ENCODE measurements at places on chromosomes 7 and 10.

DNA sequence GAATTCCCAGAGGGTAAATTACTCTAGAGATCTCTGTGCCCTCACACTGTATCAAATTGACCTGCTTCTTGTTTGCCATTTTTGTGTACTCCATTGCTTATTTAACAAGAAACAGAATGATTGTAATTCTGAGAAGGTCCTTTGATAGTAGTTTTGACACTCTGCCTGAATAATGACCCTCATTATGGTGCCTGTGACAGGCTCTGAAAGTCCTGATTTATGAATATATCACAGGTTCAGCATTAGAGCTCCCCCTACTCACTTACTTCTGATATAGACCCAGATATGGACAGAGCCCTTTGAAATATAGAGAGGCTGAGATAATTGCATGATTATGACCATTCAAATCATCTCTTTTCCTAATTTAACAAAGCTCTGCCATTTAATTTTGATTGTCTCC is 465.2 kb downstream of the MDFIC start:
- no peak for DNase-seq

- DNase-seq = no peak
Observed at GRCh38 chr10:121696854-121697253, 98.6 kb upstream of the FGFR2 start.

- DNase-seq = no peak
Observed at GRCh38 chr7:24341691-24342413, 57.9 kb downstream of the NPY start.

GRCh38 chr7:127226685-127227374 is 25.9 kb downstream of the GRM8 start:
- no peak for DNase-seq

GRCh38 chr7:37390114-37390513 is 58.5 kb downstream of the ELMO1 start:
- no peak for DNase-seq

GRCh38 chr10:114482480-114483304 is 78.4 kb upstream of the AFAP1L2 start:
- DNase-seq = no peak

DNA sequence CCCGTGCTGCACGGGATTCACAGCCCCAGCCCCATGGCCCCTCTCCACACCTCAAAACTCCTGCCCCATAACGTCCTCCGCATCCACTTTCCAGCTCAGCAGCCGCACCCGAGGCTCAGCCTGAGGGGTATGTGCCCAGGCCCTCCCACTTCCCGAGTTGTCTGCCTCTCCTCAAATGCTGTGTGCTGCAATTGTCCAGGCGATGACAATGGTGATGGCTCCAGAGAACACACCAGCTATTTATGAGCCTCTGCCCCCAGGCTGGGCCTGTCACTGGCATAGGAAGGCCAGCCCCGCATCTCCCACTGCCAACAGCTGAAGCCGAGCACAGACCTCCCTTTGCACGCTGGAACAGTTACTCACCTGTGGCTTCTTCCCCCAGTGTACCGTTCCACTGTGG is 2.4 kb upstream of the LDB3 start:
- DNase-seq = no peak

- no peak for DNase-seq
Observed at GRCh38 chr7:39332142-39332541, 234.1 kb upstream of the YAE1 start.

DNA sequence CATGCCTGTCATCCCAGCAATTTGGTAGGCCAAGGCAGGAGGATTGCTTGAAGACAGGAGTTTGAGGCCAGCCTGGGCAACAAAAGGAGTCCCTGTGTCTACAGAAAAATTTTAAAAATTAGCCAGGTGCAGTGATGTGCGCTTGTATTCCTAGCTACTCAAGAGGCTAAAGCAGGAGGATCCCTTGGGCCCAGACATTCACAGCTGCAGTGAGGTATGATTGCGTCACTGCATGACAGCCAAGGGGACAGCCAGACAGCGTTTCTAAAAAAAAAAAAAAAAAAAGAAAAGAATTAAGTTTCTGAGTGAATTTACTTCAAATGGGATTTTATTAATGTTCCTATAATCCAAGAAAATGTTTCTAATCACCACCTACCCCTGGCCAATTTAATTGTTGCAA is 87.4 kb upstream of the RNF148 start:
- DNase-seq = no peak

- DNase-seq = no peak
Observed at GRCh38 chr7:50369143-50370026, 64.9 kb downstream of the IKZF1 start.

GRCh38 chr10:110226926-110227641 is 19.7 kb downstream of the MXI1 start:
- DNase-seq = no peak

GRCh38 chr7:143016996-143017395 is 9.9 kb downstream of the OR9A2 start:
- DNase-seq = no peak

DNA sequence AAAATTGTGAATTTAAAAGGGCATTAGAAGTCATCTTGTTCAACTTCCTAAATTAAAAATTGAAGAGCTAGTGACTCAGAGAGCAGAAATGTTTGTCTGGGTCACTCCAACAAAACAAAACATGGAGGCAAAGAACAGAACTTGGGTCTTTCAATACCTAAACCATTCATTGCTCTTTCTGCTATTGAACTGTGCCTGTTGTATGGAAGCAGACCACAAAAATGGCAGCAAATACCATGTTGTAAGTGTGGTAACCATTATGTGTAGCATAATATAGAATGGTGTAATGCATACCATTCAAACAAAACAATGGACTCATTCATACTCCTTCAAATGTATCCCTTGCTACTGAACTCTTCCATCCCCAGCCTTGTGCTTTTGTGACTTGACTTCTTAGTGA is 360.2 kb upstream of the NRG3 start:
- DNase-seq = no peak

- no peak for DNase-seq
Observed at GRCh38 chr7:13880789-13881188, 108.7 kb downstream of the ETV1 start.

DNA sequence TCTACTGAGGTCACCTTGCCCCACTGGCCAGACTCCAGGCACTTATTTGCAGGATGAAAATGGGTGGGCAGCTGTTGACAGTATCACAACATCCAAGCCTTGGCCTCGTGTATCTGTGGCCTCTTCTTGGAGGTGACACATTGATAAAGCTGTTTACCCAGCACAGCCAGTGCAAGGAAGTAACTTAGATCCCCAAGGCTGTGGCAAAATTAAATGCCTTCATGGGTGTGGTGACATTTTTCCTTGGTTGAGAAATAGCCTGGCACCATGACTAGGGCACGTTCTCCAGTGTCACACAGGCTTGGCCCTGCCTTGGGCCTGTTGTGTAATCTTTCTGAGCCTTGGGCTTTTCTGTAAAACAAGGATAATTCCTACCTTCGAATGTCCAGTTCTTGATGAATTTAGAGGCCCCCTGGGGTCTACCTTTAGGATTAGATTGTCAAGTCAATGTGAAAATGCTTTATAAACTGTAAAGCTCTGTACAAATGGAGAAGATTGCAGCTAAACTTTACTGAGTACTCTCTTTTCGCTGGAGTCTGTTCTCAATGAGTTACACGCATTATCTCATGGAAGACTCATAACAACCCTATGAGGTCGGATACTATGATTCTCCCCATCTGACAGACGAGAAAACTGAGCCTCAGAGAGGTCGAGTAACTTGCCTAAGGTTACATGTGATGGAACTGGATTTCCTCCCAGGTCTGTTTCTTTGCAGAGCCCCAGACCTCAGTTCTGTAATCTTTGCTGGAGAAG is 46.7 kb upstream of the LOXL4 start:
- no peak for DNase-seq

Measured in AG04449 (cell line).